Stimulated activated CD4-positive, alpha-beta T cell treated with anti-CD3 and anti-CD28 coated beads, TNF-alpha, amount 100 ng/mL, for 1 hour (primary cell): ENCODE measurements at places on chromosomes 4 and X.

DNA sequence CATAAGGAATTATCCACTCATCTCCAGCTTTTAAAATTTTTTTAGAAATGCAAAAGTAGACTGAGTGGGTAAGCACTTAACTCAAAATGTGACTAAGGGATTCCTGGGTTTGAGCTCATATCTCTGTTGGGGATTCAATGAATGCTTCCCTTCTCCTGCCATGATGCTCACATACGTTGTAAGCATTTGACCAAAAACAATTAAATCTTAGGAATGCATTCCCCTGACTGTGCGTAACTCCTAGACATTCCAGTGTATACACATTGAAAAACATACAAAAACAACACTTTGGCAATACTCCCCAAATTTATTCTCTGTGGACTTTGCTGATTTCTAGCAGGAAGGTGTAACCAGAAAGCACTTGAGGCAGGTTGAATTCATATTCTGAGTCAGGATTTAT is 29.8 kb downstream of the SPANXA2 start:
- DNase-seq: no peak

DNA sequence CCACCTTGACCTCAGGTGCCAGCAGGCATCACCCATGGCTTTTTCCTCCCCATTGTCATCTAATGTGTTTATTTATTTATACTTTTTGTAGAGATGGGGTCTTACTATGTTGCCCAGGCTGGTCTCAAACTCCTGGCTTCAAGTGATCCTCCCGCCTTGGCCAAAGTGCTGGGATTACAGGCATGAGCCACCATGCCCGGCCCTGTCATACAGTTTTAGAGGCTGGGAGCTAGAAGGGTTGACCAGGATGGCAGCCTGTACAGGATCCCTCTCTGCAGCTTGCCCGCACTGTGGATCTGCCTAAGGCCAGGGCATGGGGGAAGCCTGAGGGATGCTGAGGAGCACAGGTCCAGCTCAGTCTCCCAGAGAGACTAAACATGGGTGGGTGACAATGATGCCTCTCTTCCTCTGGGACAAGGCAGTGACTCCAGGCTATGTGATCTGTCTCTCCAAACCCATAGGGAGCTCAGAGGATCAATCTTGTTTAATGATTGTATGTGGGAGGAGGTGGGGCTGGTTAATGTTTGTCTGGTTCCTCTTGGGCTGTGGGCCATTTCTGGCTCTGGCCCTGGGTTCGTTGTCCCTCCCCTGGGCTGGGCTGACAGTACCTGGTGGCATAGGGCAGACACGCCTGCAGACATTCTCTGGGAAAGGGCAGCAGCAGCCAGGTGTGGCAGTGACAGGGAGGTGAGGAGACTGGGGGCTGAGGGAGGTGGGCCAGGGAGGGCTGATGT is 8.3 kb upstream of the GJB1 start:
- no peak for DNase-seq

DNA sequence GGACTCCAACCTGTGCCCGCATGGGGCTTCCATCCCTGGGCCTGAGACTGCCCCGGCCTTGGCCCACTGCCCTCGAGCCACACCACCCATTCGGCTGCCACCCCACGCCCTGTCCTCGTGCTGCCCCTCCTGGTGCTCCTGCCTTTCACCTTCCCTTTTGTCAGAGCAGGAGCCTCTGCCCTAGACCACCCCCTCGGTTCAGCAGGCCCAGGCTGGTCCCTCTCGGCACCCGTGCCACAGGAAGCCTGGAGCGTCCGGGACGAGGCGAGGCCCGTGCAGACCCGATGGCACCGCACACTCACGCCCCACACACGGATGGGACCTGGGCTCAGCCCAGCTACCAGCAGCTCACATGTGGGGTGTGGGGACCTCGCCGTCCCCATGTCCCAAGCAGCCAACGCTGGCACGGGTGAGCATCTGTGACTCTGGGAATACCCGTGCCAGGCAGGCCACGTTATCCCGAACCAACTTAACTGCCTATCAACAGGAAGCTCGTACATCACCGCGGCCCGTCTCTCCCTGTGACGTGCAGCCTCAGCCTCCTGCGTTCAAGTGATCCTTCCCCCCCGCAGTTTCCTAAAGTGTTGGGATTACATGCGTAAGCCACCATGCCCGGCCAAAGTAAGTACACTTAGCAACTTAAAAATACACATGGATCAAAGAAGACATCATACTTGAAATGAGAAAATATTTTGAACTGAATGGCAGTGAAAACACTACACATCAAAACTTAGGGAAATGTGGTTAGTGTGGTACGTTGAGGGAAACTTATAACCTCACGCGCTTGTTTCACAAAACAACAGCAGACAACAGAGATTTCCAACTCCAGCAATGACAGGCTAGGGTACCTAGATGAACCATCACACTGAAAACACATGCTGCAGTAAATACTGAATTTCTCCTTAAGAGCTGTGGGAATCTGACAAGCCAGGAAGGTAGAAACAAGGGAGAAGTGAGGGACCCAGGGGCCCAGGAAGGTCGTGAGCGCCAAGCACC is 29.0 kb downstream of the LRPAP1 start:
- DNase-seq: no peak

DNA sequence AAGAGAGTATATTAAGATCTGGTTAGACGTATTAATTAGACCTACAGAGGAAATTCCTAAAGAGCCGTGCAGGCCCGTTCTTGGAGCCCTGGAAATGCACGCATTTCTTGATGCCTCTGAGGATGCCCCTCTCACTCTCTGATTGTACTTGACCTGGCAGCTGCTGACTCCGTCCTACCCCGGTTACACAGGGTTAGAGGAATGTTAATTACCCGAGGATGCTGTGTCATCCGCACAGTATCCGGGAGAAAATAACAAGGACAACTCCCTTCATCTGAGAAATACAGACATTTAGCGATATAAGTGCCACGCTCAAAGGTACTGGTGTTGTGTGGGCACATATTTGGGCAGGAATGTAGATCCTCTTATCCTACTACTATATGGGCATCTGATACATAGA is 404.6 kb upstream of the FAT1 start:
- DNase-seq: no peak

DNA sequence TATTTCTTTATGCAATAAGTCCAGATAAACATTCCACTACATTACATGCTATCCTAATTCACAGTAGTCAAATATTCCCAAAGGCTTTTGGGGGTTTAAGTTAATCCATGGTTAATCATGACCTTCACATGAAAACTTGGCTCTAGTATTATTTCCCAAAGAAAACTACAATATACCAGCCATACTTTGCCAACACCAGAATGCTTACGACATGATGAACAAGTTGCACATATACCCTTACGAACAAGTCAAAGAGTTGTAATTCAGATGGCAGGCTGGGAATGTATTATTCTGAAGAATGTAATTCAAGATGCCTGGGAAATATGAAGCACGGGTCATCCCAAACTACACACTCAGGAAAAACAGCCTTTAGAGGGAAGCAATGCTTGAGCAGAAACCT is 499.6 kb downstream of the PPARGC1A start:
- DNase-seq: no peak

- no peak for DNase-seq
Observed at GRCh38 chr4:21366312-21366711, 582.3 kb downstream of the KCNIP4 start.

- no peak for DNase-seq
Observed at GRCh38 chr4:37623125-37623524, 63.1 kb downstream of the RELL1 start.

DNA sequence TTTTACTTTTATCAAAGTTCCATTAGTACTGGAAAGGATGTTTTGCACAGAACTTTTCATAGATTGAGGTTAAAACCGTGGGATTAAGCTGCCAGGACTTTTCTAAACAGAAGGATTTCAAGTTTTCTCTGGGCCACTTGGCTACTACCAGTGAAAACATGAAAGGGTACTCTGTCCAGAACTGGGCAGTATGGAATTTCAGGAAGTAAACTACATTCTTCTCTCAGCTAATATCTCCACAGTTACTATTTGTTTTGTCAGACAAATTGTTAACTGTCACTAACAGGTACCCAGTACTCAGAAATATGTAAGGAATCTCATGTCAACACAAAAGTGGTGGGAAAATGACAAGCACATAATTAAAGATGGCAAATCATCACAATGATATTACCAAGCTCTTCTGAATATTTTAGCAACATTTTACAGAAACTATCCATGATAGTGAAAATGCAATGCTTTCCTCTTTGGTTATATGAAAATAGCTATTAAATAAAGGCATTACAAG is 454.4 kb downstream of the C4orf33 start:
- no peak for DNase-seq

GRCh38 chr4:149965206-149965605 is 113.0 kb upstream of the DCLK2 start:
- no peak for DNase-seq

- DNase-seq: no peak
Observed at GRCh38 chrX:17247144-17247543, 127.9 kb upstream of the NHS start.

DNA sequence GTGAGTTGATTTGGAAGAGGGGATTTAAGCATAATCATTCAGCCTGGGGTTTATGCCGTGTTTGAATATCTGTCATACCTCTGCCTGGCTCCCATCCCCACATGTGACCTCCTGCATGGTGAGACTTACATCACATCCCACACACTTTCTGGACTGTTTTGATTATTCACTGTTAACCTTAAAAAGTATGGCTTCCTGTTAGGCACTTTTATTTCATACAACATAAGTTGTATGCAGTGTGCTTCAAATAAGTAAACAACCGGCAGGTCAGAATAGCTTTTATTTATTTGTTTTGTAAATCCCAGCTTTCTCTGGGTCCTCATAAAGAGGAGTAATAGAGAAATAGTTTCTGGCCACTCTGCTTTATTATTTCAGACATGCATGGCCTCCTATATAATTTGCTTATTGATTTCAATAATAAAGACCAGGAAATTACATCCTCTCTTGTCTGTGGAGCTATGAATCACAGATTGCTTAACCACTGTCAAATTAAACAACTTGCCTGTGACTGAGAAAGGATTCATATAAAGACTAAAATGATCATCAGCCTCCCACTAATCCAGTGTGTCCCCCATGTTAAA is 376.8 kb upstream of the ZFP42 start:
- no peak for DNase-seq

- DNase-seq: no peak
Observed at GRCh38 chrX:82648062-82648461, 860.0 kb upstream of the POU3F4 start.

DNA sequence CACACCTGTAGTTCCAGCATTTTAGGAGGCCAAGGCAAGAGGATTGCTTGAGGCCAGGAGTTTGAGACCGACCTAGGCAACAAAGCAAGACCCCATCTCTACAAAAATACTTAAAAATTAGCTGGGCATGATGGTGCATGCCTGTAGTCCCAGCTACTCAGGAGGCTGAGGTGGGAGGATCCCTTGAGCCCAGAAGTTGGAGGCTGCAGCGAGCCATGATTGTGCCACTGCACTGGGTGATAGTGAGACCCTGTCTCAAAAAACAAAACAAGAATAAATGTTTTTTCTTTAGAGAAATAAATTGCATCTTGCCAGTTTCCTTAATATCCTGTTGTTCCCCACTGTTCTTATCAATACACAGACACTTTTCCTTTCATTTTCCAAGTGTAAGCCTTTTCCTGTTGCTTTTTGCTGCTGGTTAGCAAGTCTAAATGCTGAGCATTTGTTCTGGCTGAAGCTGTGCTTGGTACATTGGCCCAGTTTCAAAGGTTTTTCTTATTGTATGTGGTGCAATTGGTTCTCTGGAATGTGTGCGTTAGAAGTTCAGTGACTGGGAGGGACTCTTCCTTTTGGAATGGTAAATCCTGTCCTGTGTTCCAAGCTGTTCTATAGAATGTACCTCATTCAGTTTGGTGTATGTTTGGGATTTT is 98.2 kb downstream of the AFF1 start:
- no peak for DNase-seq

DNA sequence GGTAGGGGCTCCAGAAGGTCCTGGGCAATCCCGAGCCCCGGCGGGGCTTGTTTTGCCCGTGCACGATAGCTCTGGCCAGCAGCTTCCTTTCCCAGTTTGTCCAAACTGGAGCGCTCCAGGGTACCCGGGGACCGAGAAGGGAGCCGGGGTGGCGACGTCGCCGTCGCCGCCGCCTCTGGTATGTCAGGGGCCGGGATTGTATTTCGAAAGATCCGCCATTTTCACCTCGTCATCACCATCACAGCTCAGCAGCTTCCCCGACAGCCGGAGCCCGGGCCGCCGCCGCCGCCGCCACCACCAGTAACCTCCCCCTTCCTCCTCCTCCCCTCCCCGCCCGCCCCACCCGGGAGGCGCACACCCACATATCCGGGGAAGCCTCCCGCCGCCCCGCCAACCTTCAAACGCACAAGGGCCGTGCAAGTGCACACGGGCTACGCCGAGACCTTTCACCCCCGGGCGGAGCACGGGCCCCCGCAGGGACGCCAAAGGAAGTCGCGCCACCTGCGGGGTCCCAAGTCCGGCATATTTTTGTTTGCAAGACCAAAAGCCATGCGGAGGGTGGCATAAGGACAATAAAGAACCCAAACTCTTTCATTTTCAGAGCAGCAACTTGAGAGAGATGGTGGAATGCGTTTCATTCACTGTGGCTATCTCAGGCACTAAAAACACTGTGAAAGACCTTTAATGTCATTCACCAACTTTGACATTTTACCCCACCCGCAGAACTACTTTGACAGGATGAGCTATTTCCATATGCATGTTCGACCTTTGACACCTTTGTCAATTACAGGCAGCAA is at the start of gene LIN54:
Gene LIN54, minus strand, starts transcription at position 302 of the 797 bp plus-strand sequence. CDS start 25,979 bp downstream, outside the sequence.
- peak; percentile 71 for DNase-seq

DNA sequence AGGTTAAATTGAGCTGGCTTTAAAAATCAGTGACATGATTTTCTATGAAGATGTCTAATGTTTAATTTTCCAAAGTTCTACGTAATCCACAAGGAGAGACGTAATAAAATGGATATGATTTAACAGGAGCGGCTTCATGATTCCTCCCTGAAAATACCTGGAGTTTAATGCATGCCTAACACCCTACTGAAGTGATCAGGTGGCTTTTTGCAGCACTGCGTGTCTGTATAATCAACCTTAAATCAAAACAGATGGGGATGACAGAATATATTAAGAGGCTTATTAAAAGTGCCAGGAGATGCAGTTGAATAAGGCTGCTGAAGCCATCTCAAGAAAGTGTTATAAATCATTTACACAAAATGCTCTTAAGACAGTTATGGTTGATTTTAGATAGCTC is 112.4 kb upstream of the TLR3 start:
- no peak for DNase-seq

- DNase-seq: no peak
Observed at GRCh38 chrX:69255441-69256290, 90.4 kb upstream of the PJA1 start.
